ENCODE measurements at places on chromosomes 7 and 10. TPM values are rescaled to one million over a fixed set of nuclear protein-coding genes. Genes with fewer than 3 reads are reported as not detected.

Gene NANOS1
- 1.2 TPM for total RNA-seq

Gene OR2AE1
- total RNA-seq = 0.17 TPM

Gene ZPBP
- total RNA-seq = not detected

Gene TMED4
- 74.7 TPM for total RNA-seq

Gene OR9A2
- not detected for total RNA-seq

Gene LRRD1
- total RNA-seq = 0.17 TPM

Gene HYAL4
- not detected for total RNA-seq

Gene DYDC2
- not detected for total RNA-seq

Gene GPR158
- 0.33 TPM for total RNA-seq

Gene FKBP9
- 274 TPM for total RNA-seq

Gene CRTAC1
- not detected for total RNA-seq

Gene PRSS37
- not detected for total RNA-seq

Gene ARMC10
- 50.5 TPM for total RNA-seq

Gene NUTM2B
- 0.51 TPM for total RNA-seq

- no peak for DNase-seq
These were observed 75.4 kb upstream of the HDAC9 start for GRCh38 chr7:18420108-18420507.

- DNase-seq = peak; percentile 36
These were observed 27.1 kb downstream of the TNRC18 start for GRCh38 chr7:5396542-5396941.

DNA sequence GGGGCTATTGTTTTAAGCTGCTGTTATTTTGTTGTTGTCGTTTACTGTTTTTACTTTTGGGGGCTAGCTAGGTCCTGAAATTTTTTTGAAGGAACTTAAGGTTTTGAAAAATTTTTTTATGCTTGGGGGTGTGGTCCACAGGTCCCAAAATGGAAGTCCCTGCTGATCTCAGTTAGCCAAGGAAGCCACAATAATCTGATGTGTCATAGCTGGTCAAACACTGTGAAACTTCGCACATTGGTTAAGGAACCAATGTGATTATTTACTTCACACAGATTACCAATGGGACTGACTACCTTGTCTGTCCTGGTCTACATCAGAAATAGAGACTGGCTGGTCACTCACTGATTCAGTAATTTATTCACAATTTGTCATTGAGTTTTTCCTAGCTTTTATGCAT lies 29.5 kb upstream of the HYCC1 start:
- no peak for DNase-seq

DNA sequence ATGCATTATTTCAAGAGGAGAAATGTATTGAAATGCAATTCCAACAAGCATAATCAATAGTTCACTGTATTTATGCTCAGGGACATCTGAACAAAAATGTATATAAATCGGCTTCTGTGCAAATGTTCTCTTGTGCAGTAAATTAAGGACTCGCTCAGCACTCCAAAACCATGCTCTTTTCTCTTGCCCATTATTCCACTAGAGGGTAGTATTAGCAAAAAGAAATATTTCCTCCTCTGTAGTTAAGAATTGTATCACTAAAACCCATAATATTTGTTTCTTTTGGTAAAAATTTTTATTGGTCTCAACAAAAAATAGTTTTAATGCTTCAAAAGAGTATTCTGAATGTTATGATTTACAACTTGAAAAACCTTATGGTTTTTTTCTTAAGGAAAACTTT lies 803.1 kb downstream of the PCDH15 start:
- DNase-seq = peak; percentile 18

DNA sequence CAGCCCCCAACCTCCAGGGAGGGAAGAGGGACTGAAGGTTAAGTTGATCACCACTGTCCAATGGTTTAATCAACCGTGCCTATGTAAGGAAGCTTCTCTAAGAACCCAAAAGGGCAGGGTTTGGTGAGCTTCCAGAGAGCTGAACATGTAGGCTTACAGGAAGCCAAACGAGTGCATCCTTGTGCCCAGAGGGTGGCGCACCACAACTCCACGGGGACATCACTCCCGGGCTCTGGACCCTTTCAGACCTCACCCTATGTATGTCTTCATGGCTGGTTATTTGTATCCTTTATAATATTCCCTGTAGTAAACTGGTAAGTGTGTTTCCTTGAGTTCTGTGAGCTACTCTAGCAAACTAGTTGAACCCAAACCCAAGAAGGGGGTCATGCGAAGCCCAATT lies 11.5 kb upstream of the NFKB2 start:
- peak; percentile 12 for DNase-seq

DNA sequence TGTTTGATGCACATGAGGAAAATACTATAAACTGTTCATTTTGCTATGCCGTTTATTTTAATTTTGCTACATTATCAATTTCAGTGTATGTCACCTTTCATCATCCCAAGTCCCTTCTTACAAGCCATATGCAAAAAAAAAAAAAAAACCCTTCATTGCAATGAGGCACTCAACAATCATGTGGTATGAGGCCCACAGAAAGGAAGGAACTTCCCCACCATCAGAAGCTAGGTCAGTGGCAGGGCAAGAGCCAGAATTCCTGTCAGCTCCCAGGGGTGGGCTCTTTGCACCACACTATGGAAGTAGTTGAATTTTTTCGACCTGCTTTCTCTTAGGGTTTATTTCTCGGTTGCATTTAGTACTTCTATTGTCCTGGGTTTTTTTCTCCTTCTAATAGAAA lies 75.4 kb downstream of the NOC3L start:
- no peak for DNase-seq

GRCh38 chr10:98374217-98374985 lies 40.6 kb downstream of the PYROXD2 start:
- peak; percentile 57 for DNase-seq

DNA sequence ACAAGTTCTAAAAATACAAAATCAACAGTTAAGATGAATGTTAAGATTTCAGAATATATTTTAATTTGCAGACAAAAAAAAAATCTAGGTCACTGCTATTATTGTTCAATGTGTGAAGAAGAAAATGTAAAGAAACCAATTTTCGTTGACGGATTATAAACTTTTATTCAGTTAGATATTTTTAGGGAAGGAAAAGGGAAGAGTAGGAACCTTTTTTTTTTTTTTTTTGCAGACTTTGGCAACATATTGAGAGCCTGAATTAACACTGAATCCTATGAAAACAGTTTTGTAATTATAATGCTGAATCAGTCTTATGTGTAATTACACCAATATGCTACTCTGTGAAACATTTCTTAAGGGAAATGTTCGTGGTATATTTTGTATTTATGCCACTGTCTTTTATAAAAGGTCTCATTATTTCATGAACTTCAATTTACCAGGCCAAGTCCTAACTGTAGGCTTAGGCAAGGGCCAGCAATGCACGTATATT lies 106.3 kb downstream of the ST8SIA6 start:
- no peak for DNase-seq

DNA sequence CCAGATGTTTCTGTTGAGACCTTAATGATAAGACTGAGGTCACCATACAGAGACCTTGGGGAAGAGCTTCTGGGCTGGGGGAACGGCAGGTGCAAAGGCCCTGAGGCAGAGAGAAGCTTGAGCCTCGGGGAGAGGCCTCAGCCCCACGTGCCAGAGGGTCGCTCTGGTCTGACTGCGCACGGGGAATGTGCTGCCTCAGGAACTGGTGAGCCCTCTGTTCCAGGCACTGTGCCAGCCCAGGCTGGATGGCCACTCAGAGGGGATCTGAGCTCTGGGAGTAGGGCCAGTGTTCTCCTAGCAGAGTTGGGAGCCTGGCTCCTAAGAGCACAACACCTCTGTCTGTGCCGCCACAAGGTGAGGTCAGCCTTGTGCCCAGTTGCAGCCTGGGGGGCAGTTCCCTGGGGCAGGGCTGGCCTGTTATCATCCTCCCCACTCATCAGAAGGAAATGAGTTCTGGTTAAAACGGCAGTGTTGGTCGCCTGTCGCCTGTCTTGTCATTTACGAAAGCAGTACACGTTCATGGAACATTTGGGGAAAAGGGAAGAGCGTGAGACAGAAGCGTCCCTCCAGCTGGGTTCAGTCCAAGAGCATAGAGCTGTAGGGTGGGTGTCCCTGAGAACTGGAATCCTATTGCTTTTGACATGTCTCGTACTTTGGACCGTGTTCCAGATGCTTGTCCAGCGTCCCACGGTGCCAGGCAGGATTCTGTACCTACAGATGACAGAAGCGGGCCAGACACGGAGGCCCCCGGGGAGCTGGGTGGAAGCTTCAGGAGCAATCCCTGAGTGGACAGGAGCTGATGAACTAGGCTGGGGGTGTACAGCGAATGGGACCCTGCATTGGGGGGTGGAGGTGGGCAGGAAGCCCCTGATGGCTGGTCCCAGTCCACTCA lies 4.3 kb downstream of the TTYH3 start:
- no peak for DNase-seq

GRCh38 chr7:78055001-78055573 lies 256.5 kb downstream of the PHTF2 start:
- no peak for DNase-seq

GRCh38 chr7:104900525-104901239 lies 113.3 kb upstream of the KMT2E start:
- no peak for DNase-seq

GRCh38 chr10:60828489-60828852 lies 50.2 kb downstream of the CDK1 start:
- peak; percentile 81 for DNase-seq

DNA sequence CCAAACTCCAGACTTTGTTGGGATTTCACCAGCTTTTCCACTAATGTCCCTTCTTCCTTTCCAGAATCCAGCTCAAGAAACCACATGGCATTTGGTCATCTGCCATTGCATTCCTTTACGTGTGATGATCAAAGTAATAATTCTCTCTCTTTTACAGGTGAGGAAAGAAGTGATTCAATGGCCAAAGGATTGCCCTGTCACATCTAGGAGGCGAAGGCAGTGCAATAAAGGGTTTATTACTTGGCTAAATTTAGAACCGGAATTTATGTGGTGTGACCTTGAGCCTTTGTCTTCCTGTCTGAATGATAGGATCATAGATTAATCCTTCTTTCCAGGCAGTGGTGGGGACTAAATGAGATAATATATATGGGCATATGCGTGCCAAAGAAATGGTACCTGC lies 58.3 kb upstream of the COBL start:
- no peak for DNase-seq

- peak; percentile 47 for DNase-seq
These were observed 30.0 kb upstream of the PCGF5 start for GRCh38 chr10:91190388-91190870.

DNA sequence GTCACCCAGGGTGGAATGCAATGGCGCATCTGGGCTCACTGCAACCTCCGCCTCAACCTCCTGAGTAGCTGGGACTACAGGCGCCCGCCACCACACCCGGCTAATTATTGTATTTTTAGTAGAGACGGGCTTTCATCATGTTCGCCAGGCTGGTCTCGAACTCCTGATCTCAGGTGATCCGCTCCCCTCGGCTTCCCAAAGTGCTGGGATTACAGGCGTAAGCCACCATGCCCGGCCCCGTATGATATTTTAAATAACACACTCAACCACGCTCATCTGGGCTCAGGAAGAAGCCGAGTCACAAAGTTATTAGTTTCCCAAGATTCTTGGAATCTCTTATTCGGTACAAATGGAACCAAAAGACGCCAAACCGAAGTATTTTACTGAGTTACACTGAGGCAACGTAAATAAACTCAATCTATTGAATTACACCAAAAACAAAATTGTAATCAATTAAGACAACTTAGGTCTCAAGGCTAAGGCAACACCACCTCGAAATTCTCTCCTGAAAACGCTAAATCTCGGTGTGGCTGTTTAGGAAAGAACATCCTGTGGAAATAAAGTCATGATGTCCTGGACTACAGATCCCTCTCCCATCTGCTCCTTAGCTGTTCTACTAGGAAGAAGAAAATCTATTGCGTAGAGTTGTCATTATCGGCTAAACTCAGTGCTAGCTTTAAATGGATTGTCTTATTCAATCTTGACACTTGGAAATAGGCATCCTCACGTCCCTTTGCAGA lies 910 bp downstream of the ARHGAP19 start:
- DNase-seq = no peak

- no peak for DNase-seq
These were observed 40.5 kb upstream of the COMTD1 start for GRCh38 chr10:75276069-75276872.

DNA sequence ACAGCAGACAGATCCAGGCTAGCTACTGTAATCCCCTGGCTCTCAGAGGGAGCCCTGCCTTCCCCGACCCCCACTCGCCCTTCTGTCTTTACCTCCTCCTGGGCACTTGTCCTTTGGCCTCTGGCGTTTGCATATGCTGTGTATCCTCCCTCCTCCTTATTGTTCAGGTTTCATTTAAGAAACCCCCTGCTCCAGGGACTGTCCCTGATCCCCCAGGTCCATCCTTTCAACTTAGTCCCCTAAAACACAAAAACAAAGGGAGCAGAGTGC lies 25.7 kb downstream of the GRID1 start:
- no peak for DNase-seq

- DNase-seq = no peak
These were observed 108.2 kb upstream of the MKLN1 start for GRCh38 chr7:131219312-131220041.

DNA sequence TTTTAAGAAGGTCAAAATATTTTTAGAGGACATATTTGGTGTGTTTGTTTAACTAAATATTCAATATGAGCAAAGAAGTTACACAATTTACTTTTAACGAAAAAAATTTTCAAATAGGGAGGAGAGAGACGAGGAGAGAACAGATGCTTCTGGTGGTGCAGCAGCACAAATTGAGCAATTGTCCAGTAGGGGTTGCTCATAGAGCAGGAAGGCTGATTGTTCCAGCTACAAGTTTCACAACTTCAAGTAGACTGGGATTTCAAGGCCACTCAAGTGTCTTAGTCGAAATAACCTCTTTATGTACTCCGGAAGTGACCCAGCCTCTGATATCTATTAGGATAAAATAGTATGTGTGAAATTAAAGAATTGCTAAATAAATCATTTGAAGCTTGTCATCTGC lies 197.9 kb downstream of the HDAC9 start:
- DNase-seq = peak; percentile 73
